ENCODE measurements at places on chromosomes 2 and 18. TPM values are rescaled to one million over a fixed set of nuclear protein-coding genes. Genes with fewer than 3 reads are reported as not detected.

METTL21A gene
- total RNA-seq, result 17.0 TPM

GATA6 gene
- total RNA-seq, result 2.2 TPM

DNA sequence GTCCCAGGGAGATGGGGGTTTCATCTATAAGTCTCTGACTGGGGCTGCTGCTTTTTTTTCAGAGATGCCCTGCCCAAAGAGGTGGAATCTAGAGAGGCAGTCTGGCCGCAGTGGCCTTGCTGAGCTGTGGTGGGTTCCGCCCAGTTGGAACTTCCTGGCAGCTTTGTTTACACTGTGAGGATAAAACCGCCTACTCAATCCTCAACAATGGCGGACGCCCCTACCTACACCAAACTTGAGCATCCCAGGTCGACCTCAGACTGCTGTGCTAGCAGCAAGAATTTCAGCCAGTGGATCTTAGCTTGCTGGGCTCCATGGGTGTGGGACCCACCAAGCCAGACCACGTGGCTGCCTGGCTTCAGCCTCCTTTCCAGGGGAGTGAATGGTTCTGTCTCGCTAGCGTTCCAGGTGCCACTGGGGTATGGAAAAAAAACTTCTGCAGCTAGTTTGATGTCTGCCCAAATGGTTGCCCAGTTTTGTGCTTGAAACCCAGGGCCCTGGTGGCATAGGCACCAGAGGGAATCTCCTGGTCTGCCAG, 152.6 kb upstream of the CYP26B1 start:
- no peak for DNase-seq

- no peak for DNase-seq
Measured at GRCh38 chr2:222955008-222955407, 94.2 kb downstream of the ACSL3 start.

NLRC4 gene
- 1.7 TPM for total RNA-seq

DNA sequence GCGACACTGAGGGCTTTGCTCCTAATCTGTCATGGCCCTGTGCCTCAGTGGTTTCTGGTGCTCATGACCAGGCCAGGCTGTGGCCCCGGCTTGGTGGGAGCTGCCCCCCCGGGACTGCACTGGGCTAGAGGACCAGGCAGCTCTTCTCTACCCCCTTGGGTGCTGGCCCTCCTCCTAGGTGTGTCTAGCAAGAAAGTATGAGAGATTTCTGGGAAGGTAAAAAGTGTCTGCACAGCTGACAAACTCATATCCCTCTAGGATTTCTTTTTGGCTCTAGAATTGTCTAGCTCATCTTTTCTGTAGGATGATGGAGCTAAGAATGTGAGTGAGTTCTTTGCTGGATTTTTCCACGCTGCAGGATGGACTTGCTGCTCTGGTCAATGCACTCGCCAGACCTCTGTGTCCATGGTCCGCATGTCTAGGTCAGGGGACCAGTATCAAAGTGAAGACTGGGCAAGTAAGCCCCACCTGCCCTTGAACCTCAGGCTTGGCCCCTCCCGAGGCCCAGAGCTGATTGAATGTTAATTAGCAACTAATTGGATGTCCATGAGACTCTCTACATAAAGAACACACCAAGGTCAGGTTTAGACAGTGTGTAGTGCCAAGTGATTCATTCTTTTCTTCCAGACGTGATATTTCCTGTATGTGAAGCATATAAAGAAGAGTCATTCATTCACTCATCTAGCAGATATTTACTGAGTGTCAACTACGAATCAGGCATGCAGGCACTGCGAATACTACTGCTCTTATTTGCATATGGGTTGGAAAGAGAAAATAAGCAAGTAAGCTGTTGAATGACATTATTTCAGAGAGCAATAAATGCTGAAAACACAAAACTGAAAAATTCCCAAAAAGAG, 15.6 kb upstream of the PSD4 start:
- DNase-seq, result no peak

DNA sequence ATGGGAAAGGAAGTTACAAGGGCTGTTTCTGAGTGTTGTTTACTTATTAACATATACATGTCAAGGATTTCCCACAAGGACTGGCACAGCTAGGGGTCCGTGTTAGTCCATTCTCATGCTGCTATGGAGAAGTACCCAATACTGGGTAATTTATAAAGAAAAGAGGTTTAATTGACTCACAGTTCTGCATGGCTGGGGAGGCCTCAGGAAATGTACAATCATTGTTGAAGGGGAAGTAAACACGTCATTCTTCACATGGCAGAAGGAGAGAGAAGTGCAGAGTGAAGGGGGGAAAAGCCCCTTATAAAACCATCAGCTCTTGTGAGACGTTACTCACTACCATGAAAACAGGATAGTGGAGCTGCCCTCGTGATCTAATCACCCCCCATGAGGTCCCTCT, 128.9 kb upstream of the CELF4 start:
- DNase-seq, result no peak

DNA sequence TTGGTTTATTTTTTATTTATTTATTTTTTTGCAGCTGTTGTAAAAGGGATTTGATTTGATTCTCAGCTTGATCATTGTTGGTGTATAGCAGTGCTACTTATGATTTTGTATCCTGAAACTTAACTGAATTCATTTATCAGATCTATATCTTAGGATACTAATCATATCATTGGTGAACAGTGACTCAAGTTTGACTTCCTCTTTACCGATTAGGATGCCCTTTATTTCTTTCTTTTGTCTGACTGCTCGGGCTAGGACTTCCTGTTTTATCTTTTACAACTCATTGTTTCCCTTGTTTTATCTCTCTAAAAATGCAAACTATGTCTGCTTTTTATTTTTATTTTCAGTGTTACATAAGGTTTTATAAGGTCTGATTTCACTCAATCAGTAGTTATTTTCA, 23.6 kb downstream of the SP100 start:
- DNase-seq, result no peak

DPP10 gene
- total RNA-seq, result 2.5 TPM

NR4A2 gene
- total RNA-seq, result 4.3 TPM

- peak; percentile 47 for DNase-seq
Measured at GRCh38 chr2:12828980-12829379, 112.2 kb downstream of the TRIB2 start.

GRCh38 chr2:127564429-127565260, 29.2 kb downstream of the MYO7B start:
- no peak for DNase-seq

RESP18 gene
- total RNA-seq, result not detected

DSG1 gene
- 17.2 TPM for total RNA-seq

Data from tongue (tissue), 3 donors.